Right ventricle myocardium inferior (tissue), 1 donor: ENCODE measurements at places on chromosomes 11 and 22. TPM values are rescaled to one million over a fixed set of nuclear protein-coding genes. Genes with fewer than 3 reads are reported as not detected.

- DNase-seq, result no peak
Observed at GRCh38 chr22:49555526-49555925, 272.1 kb downstream of the BRD1 start.

DNA sequence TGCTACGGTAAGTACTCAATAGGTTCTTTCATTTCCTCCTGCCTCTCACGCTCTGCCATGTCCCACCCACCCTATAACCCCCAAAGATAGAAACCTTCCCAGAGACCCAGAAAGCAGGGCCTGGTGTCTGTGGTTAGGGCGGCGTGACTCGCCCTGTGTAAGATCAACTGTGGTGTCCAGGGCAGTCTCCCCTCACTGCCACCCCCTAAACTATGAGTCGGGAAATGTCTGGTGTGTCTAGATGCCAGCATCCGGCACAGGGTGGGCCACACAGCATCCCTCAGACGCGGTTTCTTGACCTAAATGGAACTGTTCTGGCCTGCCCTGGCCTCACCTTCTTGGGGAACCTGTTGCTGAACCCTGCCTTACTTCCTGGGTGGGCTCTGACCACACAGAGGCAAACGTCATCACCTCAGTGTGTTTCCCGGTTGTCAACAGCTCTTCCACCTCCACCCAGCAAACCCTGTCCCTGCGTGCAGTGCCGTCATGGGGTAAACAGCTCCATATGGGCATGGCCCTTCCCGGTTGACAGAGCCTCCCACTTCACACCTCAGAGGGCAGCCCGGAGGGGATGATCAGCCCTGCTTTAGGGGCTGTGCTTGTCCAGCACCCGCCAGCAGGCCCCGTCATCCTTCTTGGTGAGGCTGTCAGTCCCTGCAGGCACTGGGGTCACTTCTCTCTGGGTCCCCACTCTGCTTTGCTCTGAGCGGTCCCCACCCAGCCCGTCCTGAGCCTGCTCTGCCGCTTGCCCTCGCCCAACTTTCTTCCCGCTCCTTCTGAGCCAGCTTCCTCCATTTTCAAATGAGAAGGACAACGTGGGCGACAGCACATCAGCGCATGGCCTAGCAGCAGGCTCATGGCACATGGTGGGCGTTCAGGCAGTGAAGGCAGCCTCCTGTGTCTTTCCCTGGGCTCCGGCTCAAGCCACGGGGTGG lies 6.0 kb downstream of the WNT11 start:
- peak; percentile 56 for DNase-seq

DNA sequence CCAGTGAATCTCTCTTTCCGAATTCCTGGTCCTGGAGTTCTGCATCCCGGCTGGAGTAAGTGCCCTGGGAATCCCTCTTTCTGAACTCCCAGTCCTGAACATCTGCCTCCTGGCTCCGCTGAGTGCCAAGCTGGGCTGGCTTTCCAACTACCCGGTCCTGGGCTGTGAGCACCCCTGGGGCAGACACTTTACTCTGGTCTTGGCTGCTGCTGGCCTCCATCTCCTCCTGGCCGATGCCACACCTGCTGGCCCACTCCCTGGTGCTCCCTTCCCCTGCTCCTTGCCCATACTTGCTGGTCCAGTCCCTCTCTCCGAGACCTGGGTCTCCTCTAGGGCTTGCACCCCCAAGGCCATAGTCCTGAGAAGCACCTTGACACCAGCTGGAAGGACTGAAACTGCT lies 14.7 kb downstream of the TNKS1BP1 start:
- DNase-seq, result no peak

Gene SMTNL1
- total RNA-seq, result not detected

- DNase-seq, result no peak
Observed at GRCh38 chr22:36743011-36743410, 32.9 kb downstream of the IFT27 start.
